ENCODE measurements at places on chromosomes 7 and 10. TPM values are rescaled to one million over a fixed set of nuclear protein-coding genes. Genes with fewer than 3 reads are reported as not detected.

The FBXO24 gene
- 0.88 TPM for polyA plus RNA-seq

The UBN2 gene
- 14.2 TPM for polyA plus RNA-seq

The C10orf53 gene
- 0.03 TPM for polyA plus RNA-seq

GRCh38 chr10:89624020-89624419, 21.0 kb downstream of the PANK1 start:
- H3K27me3 ChIP-seq: no peaks in the 10 kb centered on the region
- no peak for DNase-seq
- peaks cover 2% of the 10 kb centered on the region for H3K36me3 ChIP-seq
- no peaks in the 10 kb centered on the region for H3K4me1 ChIP-seq
- H3K4me3 ChIP-seq: no peak overlapping the region

- no peak for DNase-seq
- H3K4me3 ChIP-seq: no peak overlapping the region
- no peaks in the 10 kb centered on the region for H3K4me1 ChIP-seq
- H3K27ac ChIP-seq: no peak overlapping the region
Observed at GRCh38 chr7:4178916-4179687, 503.0 kb upstream of the FOXK1 start.

DNA sequence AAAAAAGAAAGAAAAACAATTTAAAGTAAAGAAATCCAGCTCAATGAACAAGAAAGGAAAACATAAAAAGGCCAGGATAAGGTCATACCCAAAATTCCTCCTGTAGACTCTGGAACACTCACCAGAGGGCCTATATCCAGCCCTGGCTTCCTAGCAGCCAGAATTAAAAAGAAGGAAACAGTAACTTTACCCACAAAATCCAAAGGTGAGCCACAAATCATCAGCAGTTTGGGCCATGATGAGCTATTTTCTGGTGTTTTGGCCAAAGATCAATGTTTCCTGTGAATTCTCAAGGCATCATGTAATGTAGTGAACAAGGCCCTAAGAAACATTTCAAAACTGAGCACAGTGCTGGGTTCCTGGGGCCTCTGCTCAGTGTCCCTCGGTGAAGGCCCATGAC, 87.8 kb downstream of the LARP4B start:
- H3K36me3 ChIP-seq: peaks cover 47% of the 10 kb centered on the region
- DNase-seq: no peak
- H3K4me1 ChIP-seq: peaks cover 11% of the 10 kb centered on the region
- no peaks in the 10 kb centered on the region for H3K27me3 ChIP-seq
- no peak overlapping the region for H3K27ac ChIP-seq
- no peak overlapping the region for H3K4me3 ChIP-seq

- no peak overlapping the region for H3K27ac ChIP-seq
- DNase-seq: peak; percentile 43
- no peaks in the 10 kb centered on the region for H3K27me3 ChIP-seq
- peaks cover 3% of the 10 kb centered on the region for H3K4me1 ChIP-seq
Observed at GRCh38 chr7:115822801-115823200, 207.8 kb downstream of the TFEC start.

DNA sequence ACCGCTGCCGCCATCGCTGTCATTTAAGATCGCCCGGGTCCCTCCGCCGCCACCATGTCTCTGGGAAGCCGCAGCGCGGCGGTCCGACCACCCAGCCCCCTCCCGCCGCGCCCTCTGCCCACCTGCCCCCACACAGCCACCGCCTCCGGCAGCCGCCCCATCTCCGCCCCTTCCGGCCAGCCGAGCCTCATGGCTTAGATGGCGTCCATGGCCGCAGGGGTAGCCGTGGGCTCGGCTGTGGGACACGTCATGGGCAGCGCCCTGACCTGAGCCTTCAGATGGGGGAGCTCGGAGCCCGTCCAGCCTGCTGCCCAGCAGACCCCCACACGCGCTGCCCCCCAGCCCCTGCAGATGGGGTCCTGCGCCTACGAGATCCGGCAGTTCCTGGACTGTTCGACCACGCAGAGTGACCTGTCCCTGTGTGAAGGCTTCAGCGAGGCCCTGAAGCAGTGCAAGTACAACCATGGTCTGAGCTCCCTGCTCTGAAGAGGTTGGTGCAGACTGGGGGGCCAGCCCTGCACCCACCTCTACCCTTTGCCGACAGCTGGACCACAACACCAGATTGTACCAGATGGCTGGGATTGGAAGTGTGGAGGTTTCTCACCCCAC, 38.0 kb upstream of the TARP start:
- H3K27ac ChIP-seq: peak overlapping the region; percentile 68
- peak overlapping the region; percentile 85 for H3K4me3 ChIP-seq
- H3K27me3 ChIP-seq: no peaks in the 10 kb centered on the region
- no peaks in the 10 kb centered on the region for H3K36me3 ChIP-seq
- DNase-seq: peak; percentile 66

DNA sequence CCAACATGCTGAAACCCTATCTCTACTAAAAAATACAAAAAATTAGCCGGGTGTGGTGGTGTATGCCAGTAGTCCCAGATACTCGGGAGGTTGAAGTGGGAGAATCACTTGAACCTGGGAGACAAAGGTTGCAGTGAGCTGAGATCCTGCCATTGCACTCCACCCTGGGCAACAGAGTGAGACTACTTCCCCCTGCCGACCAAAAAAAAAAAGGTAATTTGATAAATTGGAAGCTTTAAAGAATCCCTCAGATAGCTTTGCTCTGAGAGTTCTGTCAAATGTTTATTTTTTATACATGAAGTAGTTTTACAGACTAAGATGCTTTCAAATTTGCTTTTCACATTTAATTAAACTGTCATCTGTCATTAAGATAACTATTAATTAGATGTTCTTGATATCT, 563.3 kb upstream of the LRRTM3 start:
- H3K27me3 ChIP-seq: no peaks in the 10 kb centered on the region
- no peak overlapping the region for H3K27ac ChIP-seq
- H3K4me3 ChIP-seq: no peak overlapping the region
- no peak for DNase-seq

DNA sequence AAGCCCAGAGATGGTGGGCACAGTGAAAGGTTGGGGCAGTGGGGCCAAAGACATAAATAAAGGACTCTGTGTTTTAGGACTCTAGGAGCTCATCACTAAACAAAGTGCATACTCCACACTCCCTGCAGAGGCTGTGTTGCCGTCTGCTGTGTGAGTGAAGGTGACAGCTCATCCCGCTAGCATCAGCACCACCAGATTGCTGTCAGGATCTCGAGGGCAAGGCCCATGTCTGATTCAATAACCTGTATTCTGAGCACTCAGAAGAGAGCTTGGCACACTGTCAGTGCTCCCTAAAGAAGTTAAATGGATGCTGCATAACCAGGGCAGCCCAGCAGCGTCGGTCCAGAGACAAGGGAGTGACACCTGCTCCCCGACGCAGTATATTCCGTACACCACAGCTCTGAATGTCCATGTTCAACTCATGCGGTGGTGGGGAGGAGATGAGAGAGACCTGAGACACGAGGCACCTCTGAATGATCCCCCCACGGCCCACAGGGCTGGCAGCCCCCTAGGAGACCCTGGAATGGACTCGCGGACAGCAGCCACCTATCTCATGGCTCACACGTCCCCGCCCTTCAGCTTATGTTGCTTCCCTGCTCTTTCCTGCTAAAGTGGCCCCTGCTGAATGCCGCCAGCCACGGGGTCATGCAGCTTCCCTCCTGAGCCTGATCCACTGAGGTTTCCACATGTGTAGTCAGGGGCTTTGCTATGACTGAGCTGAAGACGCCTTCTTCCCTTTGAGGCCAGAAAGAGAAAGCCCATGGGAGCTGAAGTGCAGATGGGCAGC, 132.7 kb upstream of the KCNMA1 start:
- DNase-seq: no peak
- H3K4me3 ChIP-seq: no peak overlapping the region
- H3K27ac ChIP-seq: no peak overlapping the region
- H3K4me1 ChIP-seq: peaks cover 6% of the 10 kb centered on the region

- DNase-seq: no peak
- no peak overlapping the region for H3K27ac ChIP-seq
- no peaks in the 10 kb centered on the region for H3K4me1 ChIP-seq
- no peaks in the 10 kb centered on the region for H3K27me3 ChIP-seq
Observed at GRCh38 chr7:134419085-134419484, 39.8 kb downstream of the AKR1B1 start.

DNA sequence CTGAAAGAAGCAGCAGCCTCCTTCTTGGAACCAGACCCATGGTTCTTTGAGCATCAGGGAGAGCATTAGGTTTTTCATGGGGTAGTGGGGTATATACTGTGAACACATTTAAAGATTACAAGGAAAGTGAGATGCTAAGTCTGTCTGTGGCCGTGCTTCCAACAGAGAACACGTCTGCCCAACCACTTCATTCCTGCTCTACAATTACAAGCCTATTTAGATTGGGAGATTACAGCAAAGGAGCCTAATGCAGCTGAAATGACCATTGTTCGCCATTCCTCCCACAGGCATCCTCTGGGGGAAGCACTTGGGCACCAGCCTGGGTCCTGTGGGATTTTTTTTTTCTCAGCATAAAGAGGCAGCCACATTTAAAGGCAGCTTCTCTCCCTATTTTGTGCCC, 536.4 kb downstream of the XPNPEP1 start:
- H3K36me3 ChIP-seq: no peaks in the 10 kb centered on the region
- no peak for DNase-seq
- H3K27me3 ChIP-seq: no peaks in the 10 kb centered on the region
- H3K4me3 ChIP-seq: no peak overlapping the region
- H3K27ac ChIP-seq: no peak overlapping the region
- H3K4me1 ChIP-seq: no peaks in the 10 kb centered on the region

DNA sequence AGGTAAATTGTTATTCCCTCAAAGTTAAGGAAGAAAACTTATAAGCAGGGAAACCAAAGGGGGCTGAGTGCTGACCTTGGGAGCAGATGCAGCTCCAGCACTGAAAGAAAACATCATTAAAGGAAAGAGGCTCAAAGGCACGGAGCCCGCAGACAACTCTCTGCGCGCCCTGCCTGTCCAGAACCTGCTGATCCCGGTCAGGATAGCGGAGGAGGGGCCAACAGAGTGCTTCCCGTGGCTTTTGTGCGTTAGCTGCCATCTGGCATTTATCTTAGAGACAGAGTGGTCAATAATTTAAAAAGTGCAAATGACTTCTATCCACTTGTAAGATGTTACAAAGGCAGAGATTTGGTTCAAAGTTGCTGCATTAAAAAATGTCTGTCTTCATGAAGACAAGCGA, 162.1 kb downstream of the FANK1 start:
- no peak overlapping the region for H3K27ac ChIP-seq
- H3K4me3 ChIP-seq: no peak overlapping the region
- H3K27me3 ChIP-seq: peaks cover 18% of the 10 kb centered on the region
- H3K4me1 ChIP-seq: no peaks in the 10 kb centered on the region
- no peaks in the 10 kb centered on the region for H3K36me3 ChIP-seq

- no peaks in the 10 kb centered on the region for H3K27me3 ChIP-seq
- no peak overlapping the region for H3K4me3 ChIP-seq
- no peaks in the 10 kb centered on the region for H3K36me3 ChIP-seq
Observed at GRCh38 chr10:35391153-35391953, 55.0 kb downstream of the CCNY start.

DNA sequence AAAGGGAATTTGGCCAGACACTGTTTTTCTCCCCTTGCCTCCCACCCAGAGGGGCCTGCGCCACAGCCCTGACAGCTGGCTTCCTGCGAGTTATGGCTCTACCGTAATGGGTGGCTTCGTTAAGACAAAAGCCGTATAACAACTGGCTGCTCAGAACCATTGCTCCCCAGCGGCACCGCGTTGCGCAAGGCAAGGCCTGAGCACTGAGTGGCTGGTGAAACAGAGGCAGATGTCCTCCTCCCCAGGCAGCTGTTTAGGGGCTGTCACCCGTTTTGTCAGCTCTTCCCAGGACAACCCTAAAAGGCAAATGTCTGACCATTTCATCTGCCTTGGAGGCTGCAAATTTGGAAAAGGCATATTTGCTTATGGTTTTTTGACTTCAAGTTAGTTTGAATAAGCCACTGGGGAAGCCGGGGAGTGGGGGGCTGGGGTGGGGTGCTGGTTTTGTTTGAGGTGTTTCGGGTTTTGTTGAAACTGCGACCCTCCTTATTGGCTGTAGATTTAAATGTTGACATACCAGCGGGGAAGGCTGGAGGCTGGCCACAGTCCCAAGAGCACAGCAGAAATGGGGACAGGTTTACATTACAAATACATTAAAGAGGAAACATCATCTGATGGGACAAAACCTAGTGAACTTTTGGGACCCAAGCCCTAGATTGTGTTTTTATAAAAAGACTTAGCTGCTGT, 681 bp upstream of the SPOCK2 start:
- H3K27me3 ChIP-seq: peaks cover 40% of the 10 kb centered on the region
- peaks cover 22% of the 10 kb centered on the region for H3K4me1 ChIP-seq
- peak; percentile 70 for DNase-seq

DNA sequence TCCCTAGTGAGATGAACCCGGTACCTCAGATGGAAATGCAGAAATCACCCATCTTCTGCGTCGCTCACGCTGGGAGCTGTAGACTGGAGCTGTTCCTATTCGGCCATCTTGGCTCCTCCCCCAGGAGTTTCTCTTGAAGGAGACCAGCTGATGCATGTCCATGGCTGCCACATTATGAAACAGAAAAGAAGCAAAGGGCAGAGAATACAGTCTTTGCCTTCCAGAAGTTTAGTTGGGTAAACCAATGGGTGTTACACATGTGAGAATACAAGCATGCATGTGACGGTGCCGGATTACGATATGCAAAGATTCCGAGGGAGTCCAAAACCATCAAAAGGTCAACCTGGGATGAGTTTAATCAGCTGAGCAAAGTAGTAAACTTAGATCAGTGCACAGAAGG, 151.6 kb downstream of the SEM1 start:
- H3K27ac ChIP-seq: no peak overlapping the region
- H3K4me1 ChIP-seq: no peaks in the 10 kb centered on the region
- no peaks in the 10 kb centered on the region for H3K36me3 ChIP-seq
- DNase-seq: no peak

GRCh38 chr7:4009211-4010060, 672.7 kb upstream of the FOXK1 start:
- H3K36me3 ChIP-seq: peaks cover 2% of the 10 kb centered on the region
- peaks cover 9% of the 10 kb centered on the region for H3K4me1 ChIP-seq
- no peaks in the 10 kb centered on the region for H3K27me3 ChIP-seq
- DNase-seq: no peak

GRCh38 chr7:26686448-26686981, 177.9 kb downstream of the SKAP2 start:
- DNase-seq: peak; percentile 19
- no peak overlapping the region for H3K4me3 ChIP-seq
- peaks cover 38% of the 10 kb centered on the region for H3K4me1 ChIP-seq
- H3K27ac ChIP-seq: no peak overlapping the region
- no peaks in the 10 kb centered on the region for H3K36me3 ChIP-seq

- peak; percentile 58 for DNase-seq
- H3K4me3 ChIP-seq: no peak overlapping the region
- H3K27me3 ChIP-seq: no peaks in the 10 kb centered on the region
- H3K27ac ChIP-seq: peak overlapping the region; percentile 52
- H3K36me3 ChIP-seq: peaks cover 76% of the 10 kb centered on the region
Observed at GRCh38 chr7:5354460-5355232, 69.0 kb downstream of the TNRC18 start.

Data from large intestine (tissue), 12 donors.